Stimulated activated CD8-positive, alpha-beta memory T cell treated with anti-CD3 and anti-CD28 coated beads, Interleukin-4, amount 100 ng/mL, for 4 hours (primary cell): ENCODE measurements at places on chromosomes 1 and 21.

DNA sequence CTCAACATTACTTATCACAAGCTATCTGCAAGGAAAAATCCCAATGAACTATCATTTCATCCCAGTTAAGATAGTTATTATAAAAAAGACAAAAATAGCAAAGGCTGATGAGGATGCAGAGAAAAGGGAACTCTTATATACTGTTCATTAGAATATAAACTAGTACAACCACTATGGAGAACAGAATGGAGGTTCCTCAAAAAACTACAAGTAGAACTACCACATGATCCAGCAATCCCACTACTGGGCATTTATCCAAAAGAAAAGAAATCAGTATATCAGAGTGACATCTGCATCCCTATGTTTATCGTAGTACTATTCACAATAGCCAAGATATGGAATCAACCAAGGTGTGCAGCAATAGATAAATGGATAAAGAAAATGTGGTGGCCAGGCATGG is 4.9 kb upstream of the C1orf185 start:
- no peak for DNase-seq

- no peak for DNase-seq
These were observed 31.3 kb upstream of the LRIG2 start for GRCh38 chr1:113041569-113042284.

DNA sequence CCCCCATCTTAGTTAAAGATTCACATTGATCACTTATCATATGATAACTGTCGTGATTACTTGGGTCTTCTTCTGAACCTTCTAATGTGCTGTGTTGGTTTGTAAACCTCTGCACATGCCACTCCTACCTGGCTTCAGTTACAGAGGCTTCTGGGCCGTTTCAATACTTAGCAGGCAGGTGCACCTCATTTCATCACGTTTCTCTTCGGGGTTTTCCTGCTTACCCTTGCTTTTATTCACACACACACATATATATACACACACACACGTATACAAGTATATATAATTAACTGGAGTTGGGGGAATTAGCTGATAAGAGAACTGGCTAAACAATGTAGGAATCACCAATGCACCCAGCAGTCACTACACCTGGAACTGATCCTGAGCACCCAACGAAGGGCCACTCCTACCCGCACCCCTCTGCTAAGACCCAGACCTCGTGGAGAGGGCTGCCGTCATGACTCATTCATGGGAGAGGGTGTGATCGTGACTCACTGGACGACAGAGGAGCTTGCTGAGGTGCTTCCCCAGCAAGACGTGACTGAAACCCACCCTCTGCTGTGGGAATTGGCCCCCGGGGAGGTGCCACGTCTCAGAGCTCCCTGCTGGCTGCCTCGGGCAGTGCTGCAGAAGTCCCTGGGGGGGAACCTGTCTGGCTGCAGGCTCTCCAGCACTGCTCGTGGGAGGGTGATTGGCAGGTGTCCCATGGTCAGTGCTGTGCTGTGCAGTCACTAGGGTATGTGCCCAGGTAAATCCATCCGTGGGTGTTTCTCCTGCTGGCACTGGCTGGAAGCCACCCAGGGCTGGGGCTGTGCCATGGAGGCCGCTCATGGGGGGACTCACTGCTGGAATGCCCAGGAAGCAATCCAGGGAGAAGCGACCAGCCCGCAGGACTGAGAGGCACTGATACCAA is 166.6 kb downstream of the DYRK1A start:
- DNase-seq = peak; percentile 13

GRCh38 chr1:33346927-33347649 is 26.2 kb upstream of the A3GALT2 start:
- no peak for DNase-seq

DNA sequence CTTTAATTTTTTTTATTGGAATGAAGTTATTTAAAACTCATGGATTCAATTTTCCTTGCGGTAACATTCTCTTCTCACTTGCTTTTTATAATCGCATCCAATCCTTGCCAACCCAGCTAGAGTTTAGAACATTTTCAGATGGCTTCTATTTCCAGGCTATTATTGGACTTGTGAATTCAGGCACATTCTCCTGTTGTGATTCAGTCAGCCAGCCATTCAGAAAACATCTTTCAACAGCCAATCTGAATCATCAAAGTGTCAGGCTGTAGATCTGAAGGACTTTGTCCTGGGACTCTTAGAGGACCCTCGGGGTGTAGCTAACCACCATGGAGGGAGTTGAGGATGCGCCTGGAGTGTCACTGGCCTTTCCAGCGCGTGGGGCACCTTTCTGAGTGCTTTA is 92.4 kb downstream of the PRDM2 start:
- DNase-seq = no peak

DNA sequence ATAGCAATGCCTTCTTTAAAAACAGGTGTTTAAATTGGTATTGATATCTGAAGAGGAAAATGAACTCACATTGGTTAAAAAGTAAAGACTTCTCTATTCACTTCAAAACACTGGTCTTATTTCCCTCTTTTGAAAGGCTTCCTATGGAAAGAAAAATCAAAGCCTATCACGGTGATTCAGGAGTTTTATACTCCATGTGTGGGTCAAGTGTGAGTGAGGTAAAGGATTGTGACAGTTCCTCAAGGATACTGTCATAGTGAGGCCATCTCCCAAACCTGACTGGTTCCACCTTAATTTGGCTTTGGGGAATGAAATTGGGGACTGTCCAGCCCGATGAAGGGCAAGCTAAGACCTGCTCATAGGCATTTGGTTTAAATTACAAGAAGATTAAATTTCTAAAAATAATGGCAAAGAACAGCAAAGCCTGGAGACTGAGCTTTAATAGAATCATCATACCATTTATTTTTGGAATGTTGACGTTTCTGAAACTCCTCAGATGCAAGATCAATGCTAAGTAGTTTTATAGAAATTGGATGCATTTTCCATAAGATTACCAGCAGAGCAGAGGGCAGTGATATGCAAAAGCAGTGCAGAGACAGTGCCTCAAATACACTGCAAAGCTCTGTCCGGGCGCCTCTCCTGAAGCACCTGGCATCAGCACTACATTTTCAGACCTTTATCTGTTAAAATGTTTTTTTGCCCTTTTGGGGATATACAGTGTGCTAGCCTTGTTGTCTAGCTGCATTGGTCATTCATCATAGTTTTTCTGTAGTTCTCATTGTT is 302.1 kb upstream of the SGIP1 start:
- DNase-seq = no peak

- DNase-seq = no peak
These were observed 35.2 kb downstream of the TGFB2 start for GRCh38 chr1:218380125-218380977.

DNA sequence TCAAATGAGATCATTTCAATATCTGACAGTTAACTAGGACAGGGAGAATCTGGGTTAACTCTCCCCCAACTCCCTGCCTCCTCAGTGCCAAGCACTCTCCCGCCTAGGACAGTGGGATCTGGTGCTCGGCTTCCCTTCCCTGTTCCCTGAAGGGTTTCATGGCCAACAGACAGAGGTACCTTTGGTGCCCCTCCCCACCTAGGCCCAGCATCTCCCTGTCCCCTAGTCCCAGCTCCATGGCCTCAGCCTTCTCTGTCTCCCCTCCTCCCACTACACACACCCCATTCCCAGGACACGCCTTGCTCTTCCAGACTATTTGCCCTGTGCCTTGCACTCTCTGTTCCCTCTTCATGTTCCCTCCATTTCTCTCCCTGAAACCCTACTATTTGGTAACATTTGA is 77.1 kb downstream of the CD247 start:
- DNase-seq = no peak
